ENCODE measurements at places on chromosomes 3 and 15.

- no peak for DNase-seq
These were observed 29.4 kb upstream of the AP4E1 start for GRCh38 chr15:50879016-50879617.

- DNase-seq: no peak
These were observed 109.6 kb upstream of the PHLDB2 start for GRCh38 chr3:111749171-111750170.

DNA sequence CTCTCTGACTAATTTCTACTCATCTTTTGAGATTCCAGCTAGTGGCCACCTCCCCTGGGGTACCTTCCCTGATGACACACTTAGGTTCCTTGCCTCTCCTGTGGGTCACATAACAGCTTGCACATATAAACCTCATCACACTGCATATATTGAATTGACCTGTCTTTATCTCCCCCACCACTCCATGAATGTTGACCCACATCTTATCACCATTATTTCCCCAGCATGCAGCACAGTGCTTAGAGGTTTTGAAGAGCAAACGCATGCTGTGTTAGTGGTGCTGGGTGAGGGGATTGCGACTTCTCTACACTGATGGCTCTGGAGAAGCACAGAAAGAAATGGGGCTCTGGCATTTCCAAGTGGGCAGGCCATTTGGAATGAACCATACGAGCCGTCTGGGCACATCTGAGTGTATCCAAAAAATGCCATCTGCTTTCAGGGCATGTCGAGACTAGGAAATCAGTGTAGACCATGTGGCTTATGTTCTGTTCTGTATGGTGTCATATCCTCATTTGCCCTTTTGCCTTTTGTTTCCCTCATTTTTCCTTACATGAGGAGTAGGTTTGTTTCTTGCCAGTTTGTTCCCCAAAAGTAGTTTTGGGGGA lies 333.2 kb upstream of the TRIM42 start:
- DNase-seq: no peak

DNA sequence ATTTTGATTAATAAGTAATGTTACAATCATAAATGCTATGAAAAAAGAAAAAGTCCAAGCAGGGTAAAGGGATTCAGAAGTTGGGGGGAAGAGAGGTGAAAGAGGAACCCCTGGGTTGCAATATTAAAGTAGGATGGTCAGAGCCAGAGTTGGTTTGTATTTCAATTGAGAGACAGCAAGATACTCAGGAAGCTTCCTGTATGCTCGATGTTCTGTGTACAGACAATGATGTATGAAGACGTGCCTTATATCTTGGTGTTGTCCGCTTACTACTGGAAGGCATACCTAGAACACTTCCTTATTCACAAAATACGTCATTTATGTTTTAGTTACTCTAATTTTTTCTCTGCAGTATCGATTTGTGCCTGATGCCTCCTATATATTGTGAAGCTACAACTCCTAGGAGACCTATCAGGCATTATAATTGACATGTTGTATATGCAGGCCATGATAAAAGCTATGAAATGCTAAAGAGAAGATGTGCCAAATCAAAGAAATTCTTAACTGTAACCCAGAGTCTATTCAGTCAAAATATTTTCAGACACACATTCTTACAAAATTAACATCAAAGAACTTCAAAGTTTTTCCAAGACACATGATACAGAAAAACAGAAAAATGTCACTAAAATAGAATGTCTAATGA lies 87.5 kb downstream of the TBL1XR1 start:
- DNase-seq: no peak

GRCh38 chr3:123061856-123062255 lies 5.0 kb upstream of the PDIA5 start:
- DNase-seq: no peak

DNA sequence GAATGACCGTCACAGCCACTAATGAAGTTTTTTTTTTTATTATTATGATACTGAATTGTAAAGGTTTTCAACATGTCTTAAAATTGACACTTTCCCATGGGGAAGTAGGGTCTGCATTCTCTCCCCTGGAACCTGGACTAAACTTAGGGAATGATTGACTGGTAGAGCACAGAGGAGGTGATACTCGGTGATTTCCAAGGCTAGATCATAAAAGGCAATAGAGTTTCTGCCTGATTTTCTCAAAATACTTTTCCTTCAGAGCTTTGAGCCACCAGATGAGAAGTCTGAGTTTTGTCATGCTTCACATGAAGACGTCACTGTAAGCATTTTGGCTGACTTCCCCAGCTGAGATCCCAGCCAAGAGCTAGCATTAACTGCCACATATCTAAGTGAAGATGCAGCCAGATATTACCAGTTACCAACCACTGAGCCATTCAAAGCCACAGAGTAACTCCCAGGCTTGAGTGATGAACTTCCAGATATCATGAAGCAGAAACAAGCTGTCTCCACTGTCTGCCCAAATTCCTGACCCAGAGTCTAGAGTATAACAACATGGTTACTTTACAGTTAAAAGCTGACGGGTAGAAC lies 105.8 kb downstream of the LSAMP start:
- DNase-seq: peak; percentile 7

- DNase-seq: no peak
These were observed 493.9 kb downstream of the NLGN1 start for GRCh38 chr3:173891272-173892100.

DNA sequence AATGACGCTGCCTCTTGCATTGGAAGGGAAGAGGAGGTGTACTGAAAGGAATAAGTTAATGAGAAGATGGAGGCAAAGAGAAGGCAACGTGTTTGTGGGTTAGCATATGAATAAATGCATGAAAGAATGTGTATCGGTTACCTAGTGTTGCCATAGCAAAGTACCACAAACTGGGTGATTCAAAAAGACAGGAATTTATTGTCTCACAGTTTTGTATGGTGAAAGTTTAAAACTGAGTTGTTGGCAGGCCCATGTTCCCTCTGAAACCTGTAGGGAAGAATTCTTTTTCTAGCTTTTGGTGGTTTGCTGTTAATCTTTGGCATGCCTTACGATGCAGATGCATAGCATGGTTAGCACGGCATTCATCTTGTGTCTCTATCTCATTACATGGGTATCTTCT lies 729.9 kb downstream of the MECOM start:
- DNase-seq: no peak

GRCh38 chr3:172591876-172592771 lies 68.9 kb upstream of the TNFSF10 start:
- DNase-seq: no peak

- no peak for DNase-seq
These were observed 150.2 kb downstream of the KLF13 start for GRCh38 chr15:31476866-31477265.

DNA sequence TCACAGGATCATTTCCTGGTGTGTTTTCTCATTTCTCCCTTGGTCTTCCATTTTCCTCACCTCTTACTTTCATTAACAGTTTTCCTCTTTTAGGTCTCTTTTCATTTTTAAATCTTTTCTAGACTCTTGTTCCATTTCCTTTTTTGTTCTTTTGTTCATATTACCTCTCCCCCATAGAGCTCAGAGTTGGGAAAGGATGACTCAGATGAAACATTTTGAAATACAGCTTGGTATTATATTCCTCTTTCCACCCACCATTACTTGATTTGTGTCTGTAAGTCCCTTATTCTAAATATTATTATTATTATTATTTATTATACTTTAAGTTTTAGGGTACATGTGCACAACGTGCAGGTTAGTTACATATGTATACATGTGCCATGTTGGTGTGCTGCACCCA lies 153.1 kb downstream of the VGLL3 start:
- DNase-seq: no peak

DNA sequence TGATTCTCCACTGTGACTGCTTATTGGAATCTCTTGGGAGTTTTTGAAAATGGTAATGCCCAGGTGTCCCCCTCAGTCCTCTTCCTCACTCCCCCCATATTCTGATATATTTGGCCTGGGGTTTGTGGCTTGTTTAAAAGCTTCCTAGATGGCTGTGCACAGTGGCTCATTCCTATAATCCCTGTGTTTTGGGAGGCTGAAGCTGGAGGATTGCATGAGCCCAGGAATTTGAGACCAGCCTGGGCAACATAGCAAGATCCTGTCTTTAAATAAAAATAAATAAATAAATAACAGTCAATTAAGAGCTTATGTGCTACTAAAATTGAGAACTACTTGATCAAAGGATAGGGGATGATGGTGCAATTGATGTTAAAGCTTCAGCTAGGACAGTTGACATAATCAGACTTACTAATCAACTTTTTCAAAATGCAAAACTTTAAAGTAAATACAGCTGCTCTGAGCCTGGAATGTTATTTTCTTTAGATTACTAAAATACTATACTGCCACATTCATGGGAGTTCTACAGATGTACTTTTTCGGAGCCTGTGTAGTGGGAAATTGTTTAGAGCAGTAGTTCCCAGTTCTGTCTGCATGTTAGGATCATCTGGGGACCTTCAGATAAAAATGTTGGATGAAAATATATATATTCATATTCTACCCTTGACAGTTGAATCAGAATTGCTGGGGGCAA lies 33.4 kb downstream of the ARIH1 start:
- DNase-seq: no peak

- DNase-seq: no peak
These were observed 31.1 kb upstream of the ICE2 start for GRCh38 chr15:60510006-60510405.

DNA sequence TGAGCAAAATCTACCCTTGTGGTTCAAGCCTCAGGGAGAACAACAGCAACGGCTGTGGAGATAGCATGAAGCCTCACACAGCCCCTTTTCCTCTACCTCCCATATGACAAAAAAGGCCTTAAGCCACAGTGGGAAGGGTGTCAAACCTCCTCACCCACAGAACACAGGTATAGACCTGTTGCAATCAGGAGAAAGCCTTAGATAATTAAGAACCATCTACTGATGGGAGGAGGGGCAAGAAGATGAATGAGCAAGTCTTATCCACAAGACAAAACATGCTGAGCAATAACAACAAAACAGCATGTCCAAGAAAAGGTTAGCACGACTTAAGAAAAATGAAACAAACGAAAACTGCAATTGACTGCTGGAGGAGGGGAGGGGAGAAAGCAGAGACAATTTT lies 272.9 kb upstream of the BCHE start:
- DNase-seq: no peak

DNA sequence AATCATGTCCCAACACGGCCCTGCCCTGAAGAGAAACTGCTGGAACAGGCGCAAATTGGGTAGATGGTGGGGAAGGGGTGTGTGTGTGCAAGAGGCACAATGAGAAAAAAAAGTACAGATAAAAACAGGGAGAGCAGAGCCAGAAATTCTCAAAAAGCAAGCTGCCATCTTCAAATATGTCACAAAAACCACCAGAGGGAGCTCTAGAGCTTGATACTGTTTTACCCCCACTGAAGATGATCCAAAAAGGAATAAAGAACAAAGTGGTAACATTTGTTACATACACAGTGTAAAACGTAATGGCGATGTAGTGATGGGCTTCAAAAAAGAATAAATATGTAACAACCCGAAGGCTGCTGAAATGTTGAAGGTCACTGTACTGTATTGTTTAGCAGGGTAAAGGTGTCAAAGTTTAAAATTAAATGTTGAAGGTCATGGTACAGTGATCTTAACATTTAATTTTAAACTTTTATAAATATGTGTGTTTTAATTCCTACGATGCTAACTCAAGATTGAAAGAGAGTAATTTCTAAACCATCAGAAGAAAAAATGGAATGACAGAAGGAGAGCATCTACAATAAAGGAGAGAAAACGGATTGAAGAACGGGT lies 6.0 kb downstream of the SNRPA1 start:
- no peak for DNase-seq

DNA sequence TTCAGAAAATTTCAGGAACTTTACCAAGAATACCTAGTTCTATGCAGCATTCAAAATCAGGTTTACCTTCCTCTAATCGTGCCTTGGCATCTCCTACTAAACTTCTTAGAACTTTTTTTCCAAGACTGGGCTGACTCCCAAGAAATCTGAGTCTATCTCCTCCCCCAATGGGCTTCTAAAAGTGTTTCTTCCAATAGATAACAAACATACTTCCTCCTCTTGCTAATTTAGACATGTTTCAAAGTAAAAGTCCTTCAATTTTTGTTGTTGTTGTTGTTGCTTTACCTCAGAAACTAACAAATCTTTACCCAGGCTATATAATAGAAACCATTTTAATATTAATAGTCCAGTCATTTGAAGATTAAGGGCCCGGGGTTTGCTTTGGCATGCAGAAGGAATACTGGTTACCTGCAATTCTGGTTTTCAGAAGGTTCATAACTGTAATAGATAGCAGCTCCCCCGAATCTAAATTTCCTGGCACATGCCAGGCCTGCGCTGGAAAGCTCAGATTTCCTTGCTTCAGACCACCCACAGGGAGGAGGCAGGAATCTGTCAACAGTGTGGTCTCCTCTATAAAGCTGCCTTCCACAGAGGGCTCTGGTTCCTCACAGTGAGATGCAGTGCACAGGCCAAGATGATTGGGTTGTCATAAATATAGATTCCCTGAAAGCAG lies 188.7 kb downstream of the THRB start:
- DNase-seq: no peak

DNA sequence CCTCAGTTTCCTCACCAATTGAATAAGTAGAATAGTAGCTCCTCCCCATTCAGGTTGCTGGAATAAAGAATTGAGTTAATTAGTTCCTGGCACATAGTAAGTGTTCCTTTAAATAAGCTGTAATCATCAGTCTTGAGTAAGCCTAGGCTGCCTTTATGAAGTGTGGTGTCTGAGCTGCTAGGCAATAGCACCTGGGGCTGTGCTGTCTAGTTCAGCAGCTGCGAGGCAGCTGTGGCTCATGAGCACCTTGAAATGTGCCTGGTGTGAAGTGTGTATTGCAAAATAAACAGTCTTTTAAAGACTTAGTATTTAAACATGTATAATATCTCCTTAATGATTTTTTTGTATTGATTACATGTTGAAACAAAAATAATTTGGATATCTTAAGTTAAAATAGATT lies 77.6 kb downstream of the TOP2B start:
- DNase-seq: no peak

DNA sequence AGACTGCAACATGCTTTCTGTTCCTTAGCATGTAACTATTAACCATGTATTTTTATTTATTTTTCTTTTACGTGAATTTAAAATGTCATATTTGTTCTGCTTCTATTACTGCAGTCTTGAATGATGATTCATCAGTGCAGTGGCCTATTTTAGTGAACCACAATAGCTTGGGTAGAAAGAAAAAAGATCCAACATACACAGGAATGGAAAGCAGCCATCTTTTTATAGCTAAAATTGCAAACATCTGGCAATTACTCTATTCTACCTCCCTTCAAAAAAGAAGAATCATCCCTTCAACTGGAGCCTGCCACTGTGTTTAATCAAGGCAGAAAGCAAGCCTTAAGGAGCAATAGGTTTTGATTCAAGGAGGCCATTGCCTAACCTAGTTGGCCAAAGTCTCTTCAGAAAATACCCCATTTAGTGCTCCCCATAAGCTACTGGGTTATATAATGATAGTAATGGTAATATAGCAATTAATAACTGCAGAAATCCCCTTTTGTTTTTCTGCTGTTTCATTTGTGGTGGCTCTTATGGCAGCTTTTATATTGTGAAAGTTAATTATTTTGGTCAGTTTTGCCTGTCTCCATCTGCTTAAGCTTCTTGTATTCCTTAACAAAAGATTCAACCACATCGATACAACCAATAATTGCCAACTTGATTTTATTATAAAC lies 267.3 kb downstream of the LPP start:
- DNase-seq: peak; percentile 63

- DNase-seq: no peak
These were observed 33.8 kb downstream of the RBMS3 start for GRCh38 chr3:29314727-29315088.
